ENCODE measurements at places on chromosomes 11 and 22.
A peak's percentile ranks its signal among the peaks of the same experiment; 100 is the strongest.

DNA sequence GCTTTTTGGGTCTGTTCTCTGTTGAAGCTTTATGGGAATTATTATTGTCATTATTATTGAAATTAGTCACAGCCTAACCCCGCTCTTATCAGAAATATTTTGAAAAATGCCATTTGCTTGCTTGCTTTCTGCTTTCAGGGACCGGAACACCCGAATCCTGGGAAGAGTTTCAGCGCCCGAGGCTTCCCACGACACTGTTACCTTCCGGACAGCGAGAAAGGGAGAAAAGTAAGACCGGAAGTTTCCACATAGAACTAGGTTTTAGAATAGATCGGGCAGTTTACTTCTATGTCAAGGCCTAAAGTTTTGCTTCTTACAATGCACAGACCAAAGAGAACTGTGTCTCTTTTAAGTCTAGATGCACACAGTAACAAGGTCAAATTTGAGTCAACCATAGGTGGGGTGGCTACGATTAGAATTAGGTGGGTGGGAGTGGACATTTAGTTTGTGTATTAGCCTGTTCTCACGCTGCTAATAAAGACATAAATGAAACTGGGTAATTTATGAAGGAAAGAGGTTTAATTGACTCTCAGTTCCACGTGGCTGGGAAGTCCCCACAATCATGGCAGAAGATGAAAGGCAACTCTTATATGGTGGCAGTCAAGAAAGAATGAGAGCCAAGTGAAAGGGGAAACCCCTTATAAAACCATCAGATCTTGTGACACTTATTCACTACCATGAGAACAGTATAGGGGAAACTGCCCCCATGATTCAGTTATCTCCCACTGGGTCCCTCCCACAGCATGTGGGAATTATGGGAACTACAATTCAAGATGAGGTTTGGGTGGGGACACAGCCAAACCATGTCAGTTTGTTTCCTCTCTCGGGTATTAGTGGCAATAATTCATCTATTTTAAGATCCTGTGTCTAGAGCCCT lies 12.9 kb downstream of the MPEG1 start:
- no peak for DNase-seq

DNA sequence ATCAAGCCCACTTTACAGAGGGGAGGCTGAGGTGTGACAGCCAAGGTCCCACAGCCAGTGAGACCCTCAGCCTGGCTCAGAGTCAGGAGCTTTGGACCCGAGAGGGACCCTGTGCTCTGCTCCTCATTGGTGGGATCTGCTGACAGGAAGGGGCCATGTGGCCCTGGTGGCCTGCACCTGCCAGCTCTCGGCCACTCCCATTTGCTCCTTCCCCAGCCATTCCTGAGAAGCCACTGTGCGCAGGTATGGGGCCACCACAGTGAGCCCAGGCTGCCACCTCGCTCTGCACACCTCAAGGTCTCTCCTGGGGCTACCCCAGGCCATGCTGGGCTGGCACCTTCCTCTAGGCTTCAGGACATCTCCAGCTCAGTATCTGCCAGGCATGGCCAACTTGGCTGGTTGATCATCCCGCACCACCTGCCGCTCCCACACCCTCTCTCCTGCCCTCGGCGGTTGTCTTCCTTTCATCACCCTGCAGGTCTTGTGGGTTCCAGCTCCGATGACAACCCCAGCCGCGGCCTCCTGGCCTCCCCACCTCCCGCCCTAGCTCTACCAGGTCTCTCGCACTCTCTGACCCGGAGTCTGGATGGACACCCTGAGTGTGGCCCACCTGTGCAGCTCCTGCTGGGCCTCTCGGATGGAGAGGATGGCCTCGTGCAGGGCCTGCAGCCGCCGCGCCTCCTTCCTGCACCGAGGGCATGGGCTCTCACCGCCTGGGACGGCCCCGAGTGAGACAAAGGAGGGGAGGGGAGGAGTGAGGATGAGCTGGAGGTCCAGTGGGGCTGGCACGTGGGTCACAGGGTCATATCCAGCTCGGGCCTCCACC lies 32.2 kb upstream of the CARS1 start:
- no peak for DNase-seq

GRCh38 chr11:126063507-126063852 lies 814 bp upstream of the CDON start:
- no peak for DNase-seq

DNA sequence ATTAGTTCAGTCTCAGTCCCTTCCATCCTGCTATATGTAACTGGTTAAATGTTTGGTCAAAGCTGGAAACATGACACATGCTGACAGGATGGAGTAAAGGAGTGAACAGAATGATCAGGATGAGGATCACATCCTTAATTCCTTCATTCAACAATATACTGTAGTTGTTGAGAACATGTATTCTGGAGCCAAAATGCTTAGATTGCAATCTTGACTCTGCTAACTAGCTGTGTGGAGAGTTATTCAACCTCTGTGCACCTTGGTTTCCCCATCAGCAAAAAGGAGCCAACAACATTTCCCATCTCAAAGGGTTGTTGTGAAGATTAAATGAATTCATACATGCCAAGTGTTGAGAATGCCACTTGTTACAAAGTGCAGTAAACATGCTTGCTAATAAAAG lies 12.8 kb downstream of the ENTHD1 start:
- no peak for DNase-seq

DNA sequence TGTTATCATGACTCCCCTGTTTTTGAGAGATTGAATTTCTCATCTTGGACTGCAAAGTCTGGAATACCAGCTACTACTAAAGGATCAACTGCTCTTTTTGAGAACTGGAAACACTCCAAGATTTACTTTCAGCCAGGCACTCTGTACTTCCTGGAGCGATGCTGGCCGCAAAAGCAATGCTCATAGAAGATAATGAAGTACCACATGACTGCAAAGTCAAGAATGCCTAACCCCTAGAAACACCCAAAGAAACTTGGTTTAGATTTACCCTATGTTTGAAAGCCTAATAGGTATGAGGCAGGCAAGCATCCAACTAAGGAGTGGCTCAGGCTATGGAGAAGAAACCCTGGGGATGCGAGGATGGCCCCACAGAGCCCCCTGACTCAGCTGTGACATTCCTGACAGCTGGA lies 47.7 kb upstream of the ARHGAP20 start:
- DNase-seq, result no peak

- no peak for DNase-seq
Measured at GRCh38 chr11:11731311-11732083, 109.7 kb upstream of the GALNT18 start.

DNA sequence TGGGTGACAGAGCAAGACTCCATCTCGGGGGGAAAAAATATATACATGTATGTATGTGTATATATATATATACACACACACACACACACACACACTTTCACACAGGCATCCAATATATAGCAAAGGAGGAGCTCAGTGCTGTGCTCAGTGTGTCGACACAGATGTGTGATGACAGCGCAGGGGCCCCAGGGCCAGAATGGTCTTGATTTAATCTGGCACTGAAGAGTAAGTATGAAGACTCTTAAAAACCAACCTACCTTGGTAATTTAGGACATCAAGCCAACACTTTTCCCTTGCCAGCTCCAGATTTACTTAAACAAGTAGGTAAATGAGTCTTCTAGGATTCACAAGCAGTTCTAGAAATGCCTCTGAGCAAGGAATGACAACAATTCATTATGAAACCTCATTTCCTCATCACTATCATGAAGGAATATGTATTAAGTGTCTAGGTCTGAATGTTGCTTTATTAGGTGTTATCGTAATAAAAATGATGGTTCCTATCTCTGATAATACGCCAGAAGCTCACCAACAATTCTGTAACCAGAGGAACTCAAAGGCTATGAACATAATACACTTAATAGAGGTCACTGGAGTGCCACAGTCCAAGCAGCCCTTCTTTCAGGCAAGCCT lies 71.5 kb downstream of the SGSM3 start:
- no peak for DNase-seq

GRCh38 chr22:45217345-45217744 lies 23.3 kb downstream of the KIAA0930 start:
- no peak for DNase-seq

- DNase-seq, result peak; percentile 77
Measured at GRCh38 chr22:41925783-41926460, 684 bp downstream of the TNFRSF13C start.

DNA sequence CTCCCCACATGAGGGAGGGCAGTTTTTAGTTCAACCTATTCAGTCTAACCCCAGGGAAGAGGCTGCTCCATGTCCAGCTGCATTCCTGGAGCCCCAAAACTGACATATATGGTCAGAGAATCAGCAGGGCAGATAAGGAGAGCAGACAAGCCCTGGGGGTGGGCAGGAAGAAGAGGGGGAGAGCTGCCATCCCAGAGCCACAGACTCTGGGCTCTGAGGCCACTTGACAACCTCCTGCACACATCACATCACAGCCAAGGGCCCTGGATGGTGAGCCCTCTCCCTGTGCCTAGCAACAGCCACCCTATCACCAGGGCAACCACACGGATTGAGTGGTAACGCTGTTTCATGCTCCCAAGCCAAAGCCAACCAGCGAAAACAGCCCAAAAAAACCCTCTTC lies 3.1 kb downstream of the ARHGAP1 start:
- DNase-seq, result no peak

DNA sequence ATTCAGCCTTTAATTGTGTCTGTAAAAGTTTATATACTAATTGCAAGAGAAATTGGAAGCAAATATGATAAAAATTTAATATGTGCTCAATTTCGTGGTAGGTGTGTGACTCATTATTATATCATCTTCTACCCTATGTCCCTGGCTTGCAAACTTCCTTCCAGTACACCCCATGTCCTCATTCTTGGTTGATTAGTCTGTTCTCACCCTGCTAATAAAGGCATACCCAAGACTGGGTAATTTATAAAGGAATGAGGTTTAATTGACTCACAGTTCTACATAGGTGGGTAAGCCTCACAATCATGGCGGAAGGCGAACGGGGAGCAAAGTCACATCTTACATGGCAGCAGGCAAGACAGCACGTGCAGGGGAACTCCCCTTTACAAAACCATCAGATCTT lies 11.9 kb downstream of the MRGPRX3 start:
- DNase-seq, result no peak

DNA sequence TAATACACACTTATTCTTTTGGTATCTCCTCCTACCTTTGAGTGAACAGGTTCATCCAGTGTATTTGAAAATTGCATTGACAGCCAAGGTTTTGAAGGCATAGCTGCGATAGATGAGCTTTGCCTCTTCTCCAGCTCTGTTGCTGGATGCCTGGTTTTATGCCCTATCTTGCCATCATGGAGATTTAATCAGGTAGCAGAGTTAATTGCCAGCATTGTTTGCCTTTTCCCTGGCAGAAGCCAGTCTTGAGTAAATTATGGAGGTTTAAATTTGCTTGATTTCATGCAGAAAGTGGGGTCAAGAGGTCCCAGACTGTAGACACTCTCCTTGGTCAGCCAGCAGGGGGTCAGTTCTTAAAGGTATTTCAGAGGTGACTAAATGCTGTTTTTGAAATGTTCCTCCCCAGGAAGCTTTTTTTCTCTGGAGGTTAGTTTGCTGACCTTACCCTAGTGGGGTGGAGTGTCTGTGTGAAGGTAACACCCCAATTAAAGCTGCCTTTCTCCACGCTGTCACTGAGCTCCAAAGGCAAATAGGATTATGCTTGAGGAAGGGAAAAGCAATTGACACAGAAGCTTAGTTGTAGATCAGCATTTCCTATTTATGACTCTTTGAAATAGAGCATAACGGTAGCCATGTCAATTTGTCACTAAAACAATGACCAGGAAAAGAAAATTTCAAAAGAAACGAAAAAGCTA lies 96.0 kb downstream of the EXT2 start:
- no peak for DNase-seq

DNA sequence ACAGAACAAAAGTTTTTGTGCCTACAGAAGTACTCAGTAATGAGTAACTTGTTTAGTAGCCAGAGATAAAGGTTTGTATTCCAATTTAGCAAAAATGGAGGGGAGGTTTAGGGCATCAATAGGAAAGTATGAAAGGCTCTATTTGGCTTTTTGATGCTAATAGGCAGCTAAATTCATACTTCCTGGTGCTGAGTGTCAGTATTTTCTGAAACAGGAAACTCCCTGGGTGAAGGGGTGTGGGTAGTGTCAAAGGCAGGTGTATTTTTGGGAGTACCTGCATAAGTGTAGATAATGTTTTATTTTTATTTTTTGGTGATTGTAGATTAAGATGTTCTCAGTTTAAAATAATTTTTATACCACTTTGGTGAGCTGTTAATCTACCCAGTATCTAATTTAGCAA lies 29.3 kb upstream of the MMP7 start:
- DNase-seq, result no peak

DNA sequence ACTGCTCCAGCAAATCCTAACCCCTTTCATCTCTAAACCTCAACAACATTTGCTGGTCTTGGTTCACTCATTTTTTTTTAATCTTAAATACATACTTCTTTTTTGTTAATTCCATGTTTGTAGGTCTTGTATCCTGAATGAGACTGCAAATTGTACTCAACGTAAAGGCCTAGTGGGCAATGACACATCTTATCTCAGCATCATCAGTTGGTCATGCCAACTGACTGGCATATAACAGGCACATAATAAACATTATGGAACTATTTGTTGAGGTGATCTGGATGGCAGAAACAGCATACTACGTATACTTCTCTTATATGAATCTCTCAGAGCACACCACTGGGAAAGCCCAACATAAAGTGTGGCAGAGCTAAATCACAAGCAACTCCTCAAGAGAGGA lies 116.7 kb downstream of the RBFOX2 start:
- no peak for DNase-seq

DNA sequence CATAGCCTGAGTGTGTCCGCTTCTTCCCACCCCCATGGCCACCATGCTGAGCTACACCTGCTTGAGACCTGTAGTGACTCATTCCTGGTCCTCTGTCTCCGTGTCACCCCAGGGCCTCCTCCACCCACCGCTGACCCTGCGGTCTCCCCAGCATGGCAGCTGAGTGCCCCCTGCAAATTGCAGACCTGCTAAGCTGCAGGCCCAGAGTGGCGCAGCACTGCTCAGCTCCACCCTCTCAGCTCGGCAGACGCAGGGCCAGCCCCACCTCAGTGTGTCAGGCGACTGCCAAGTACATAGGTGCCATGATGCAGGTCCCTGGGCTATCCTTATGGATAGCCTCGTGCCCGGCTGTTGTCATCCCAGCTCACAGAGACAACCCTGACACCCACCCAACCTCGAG lies 13.1 kb downstream of the MS4A15 start:
- no peak for DNase-seq

All from activated T-cell treated with anti-CD3 and anti-CD28 coated beads for 48 hours (primary cell).